Thymus (tissue), 14 donors: ENCODE measurements at places on chromosomes 7 and 10. TPM values are rescaled to one million over a fixed set of nuclear protein-coding genes. Genes with fewer than 3 reads are reported as not detected.
A peak's percentile ranks its signal among the peaks of the same experiment; 100 is the strongest.

PKD2L1 gene
- 0.19 TPM for total RNA-seq

SPDYE2 gene
- 0.05 TPM for total RNA-seq

PARG gene
- 30.4 TPM for total RNA-seq

C10orf105 gene
- total RNA-seq = 0.42 TPM

CRPPA gene
- total RNA-seq = 1.4 TPM

CPN1 gene
- not detected for total RNA-seq

CALHM1 gene
- 0.09 TPM for total RNA-seq

STK31 gene
- 0.42 TPM for total RNA-seq

LMBR1 gene
- total RNA-seq = 29.7 TPM

- H3K36me3 ChIP-seq = no peaks in the 10 kb centered on the region
- H3K4me1 ChIP-seq = no peaks in the 10 kb centered on the region
- H3K27me3 ChIP-seq = no peaks in the 10 kb centered on the region
- H3K4me3 ChIP-seq = no peak overlapping the region
These were observed 234.4 kb downstream of the ARHGAP12 start for GRCh38 chr10:31694126-31694685.

DNA sequence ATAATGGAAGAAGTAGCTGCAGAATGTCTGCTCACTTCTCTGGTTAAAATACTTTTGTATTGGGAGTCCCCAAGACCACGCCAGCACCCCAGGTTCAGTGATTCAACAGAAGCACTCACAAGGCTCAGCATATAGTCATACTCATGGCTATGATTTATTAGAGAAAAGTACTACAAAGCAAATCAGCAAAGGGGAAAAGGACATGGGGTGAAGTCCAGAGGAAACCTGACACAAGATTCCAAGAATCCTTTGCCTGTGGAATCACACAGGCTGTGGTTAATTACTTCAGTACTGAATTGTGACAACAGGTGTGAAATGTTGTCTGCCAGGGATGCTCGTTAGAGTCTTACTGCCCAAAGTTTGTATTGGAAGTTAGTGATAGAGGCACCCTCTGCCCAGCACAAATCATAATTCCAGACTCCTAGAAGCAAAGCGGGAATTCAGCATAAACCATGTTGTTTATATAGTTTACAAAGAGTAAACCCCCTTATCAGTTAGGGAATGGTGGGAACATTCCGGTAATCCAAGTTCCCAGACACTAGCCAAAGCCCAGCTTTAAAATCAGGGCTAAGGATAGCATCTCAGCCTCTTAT is 79.4 kb downstream of the HYCC1 start:
- H3K27me3 ChIP-seq = no peaks in the 10 kb centered on the region
- H3K36me3 ChIP-seq = no peaks in the 10 kb centered on the region

DNA sequence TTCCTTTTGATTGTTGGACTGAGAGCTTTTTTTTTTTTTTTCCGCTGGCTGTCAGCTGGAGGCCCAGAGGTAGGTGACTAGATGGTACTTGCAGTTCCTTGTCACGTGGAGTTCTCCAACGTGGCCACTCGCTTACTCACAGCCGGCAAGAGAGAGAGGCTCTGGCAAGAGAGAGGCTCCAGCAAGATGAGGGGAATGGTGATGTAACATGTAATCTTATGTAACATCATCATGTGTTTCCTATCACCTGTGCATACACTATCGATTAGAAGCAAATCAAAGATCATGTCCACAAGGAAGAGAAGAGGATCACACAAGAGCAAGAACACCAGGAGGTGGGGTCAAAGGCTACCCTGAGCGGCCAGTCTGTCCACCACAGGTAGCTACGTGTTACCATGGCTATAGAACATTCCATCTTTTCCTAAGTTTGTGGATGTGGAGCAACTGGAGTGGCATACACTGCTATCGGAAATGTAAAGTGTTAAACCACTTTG is 4.0 kb upstream of the BORCS7 start:
- no peak overlapping the region for H3K27ac ChIP-seq
- H3K36me3 ChIP-seq = no peaks in the 10 kb centered on the region
- H3K4me1 ChIP-seq = peaks cover 2% of the 10 kb centered on the region
- DNase-seq = no peak

- H3K27ac ChIP-seq = no peak overlapping the region
- no peak overlapping the region for H3K4me3 ChIP-seq
- DNase-seq = peak; percentile 79
- no peaks in the 10 kb centered on the region for H3K36me3 ChIP-seq
- peaks cover 3% of the 10 kb centered on the region for H3K27me3 ChIP-seq
- H3K4me1 ChIP-seq = no peaks in the 10 kb centered on the region
These were observed 114.6 kb upstream of the SFMBT2 start for GRCh38 chr10:7525314-7526016.

- H3K27ac ChIP-seq = no peak overlapping the region
- H3K36me3 ChIP-seq = no peaks in the 10 kb centered on the region
- no peaks in the 10 kb centered on the region for H3K4me1 ChIP-seq
- no peaks in the 10 kb centered on the region for H3K27me3 ChIP-seq
These were observed 468.0 kb upstream of the ZMIZ1 start for GRCh38 chr10:78600740-78601139.

DNA sequence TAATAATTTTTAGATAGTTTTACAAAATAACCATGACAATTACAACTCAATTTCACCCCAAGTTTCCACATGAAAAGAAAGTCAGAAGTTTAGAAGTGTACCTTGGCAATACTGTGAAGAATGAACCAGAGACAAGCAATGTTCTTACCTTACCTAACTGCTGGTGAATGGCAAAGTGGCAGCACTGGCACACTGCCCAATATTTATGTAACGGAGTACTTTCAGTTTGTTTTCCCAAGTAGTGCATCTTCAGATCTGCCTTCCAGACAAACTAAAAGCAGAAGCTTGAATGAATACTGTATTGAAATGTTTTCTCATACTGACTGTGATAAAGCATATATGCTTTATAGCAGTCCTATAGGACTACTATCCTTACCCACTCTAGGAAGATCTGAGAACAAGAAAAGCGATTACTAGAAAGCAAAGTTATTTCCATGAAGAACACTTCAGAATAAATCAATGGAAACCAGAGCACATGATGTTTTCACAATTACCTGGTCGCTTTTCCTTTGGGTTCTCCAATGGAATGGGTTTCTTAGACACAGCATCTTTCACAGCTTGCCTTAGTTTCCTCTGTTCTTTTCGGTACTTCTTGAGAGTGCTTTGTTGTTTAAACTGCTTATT is 1.5 kb downstream of the NOC3L start:
- H3K4me1 ChIP-seq = peaks cover 5% of the 10 kb centered on the region
- peaks cover 5% of the 10 kb centered on the region for H3K27me3 ChIP-seq
- DNase-seq = no peak
- no peak overlapping the region for H3K27ac ChIP-seq
- H3K4me3 ChIP-seq = no peak overlapping the region

- H3K36me3 ChIP-seq = no peaks in the 10 kb centered on the region
- no peaks in the 10 kb centered on the region for H3K27me3 ChIP-seq
- DNase-seq = no peak
- H3K27ac ChIP-seq = no peak overlapping the region
- no peak overlapping the region for H3K4me3 ChIP-seq
These were observed 106.1 kb upstream of the SP8 start for GRCh38 chr7:20892776-20893175.

DNA sequence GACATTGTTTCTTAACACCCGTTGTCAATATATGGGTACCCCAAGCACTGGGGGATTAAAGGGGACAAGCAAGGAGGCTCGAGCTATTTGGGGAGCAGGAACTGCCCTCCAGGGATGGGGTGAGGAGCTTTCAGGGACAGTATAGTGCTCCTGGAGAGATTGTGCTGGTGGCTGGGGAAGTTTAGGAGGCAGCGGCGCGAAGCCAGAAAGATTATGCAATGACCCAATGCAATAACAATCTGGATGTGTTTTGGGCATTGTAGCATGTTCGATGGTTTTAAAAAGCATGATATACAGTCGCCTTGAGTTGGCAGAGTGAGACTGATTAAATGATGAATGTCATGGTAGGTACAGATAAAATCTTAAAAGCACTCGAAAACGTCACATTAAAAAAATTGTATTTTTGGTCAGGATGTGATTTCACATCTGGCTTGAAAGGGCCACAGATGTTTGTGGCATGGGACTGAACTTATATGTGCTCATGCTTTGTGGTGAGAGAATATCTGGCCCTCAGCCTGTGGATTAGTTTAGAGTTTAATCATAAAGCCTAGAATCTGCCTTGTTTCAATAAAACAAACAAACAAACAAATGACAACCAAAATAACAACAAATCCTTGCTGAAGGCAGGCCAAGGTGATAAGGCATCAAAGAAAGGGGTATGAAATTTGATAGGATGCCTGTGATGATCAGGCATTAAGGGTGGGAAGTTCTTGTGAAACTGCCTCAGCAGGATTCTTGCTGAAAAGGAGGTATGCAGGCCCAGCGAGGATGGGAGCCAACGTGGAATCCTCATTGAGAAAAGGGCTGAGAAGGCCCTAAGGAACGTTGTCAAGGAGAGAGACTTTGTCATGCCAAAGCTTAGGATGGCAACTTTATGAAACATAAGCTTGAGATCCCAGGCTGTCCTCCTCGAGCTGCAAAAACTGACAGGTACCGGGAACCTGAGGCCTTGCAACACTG is 417.1 kb upstream of the KLF6 start:
- no peak for DNase-seq
- H3K4me3 ChIP-seq = no peak overlapping the region
- H3K36me3 ChIP-seq = no peaks in the 10 kb centered on the region
- peaks cover 13% of the 10 kb centered on the region for H3K4me1 ChIP-seq

DNA sequence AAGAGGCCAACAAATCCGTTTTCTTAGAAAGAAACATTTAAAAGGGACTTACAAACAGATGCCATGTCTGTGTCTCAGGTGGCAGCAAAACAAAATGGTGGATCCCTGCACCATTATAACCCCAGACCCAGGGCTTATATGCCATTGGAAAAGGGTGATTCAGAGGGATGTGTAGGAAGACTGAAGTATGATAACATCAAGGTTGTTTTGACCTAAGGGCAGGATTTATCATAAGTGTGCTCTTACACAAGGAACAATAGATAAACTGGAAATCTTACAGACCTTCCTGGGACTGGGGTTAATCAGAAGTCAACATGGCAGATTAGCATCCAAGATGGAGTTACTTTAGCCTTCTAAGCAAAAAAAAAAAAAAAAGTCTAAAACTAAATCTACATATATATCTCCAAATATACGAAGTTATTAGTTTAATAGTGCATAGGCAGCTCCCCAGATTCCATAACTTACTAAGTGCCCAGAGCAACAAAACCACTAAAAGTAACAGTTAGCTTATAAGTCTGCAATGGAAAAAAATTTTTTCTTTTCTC is 34.3 kb upstream of the WNT16 start:
- no peaks in the 10 kb centered on the region for H3K36me3 ChIP-seq
- H3K4me3 ChIP-seq = no peak overlapping the region
- H3K4me1 ChIP-seq = no peaks in the 10 kb centered on the region
- DNase-seq = no peak
- H3K27ac ChIP-seq = no peak overlapping the region
- H3K27me3 ChIP-seq = no peaks in the 10 kb centered on the region

- DNase-seq = no peak
- no peaks in the 10 kb centered on the region for H3K27me3 ChIP-seq
These were observed 154.6 kb downstream of the TMEM178B start for GRCh38 chr7:141228482-141228881.

- DNase-seq = no peak
- H3K27me3 ChIP-seq = no peaks in the 10 kb centered on the region
- no peak overlapping the region for H3K4me3 ChIP-seq
- H3K36me3 ChIP-seq = no peaks in the 10 kb centered on the region
- no peaks in the 10 kb centered on the region for H3K4me1 ChIP-seq
These were observed 21.1 kb upstream of the EZH2 start for GRCh38 chr7:148905093-148905666.

DNA sequence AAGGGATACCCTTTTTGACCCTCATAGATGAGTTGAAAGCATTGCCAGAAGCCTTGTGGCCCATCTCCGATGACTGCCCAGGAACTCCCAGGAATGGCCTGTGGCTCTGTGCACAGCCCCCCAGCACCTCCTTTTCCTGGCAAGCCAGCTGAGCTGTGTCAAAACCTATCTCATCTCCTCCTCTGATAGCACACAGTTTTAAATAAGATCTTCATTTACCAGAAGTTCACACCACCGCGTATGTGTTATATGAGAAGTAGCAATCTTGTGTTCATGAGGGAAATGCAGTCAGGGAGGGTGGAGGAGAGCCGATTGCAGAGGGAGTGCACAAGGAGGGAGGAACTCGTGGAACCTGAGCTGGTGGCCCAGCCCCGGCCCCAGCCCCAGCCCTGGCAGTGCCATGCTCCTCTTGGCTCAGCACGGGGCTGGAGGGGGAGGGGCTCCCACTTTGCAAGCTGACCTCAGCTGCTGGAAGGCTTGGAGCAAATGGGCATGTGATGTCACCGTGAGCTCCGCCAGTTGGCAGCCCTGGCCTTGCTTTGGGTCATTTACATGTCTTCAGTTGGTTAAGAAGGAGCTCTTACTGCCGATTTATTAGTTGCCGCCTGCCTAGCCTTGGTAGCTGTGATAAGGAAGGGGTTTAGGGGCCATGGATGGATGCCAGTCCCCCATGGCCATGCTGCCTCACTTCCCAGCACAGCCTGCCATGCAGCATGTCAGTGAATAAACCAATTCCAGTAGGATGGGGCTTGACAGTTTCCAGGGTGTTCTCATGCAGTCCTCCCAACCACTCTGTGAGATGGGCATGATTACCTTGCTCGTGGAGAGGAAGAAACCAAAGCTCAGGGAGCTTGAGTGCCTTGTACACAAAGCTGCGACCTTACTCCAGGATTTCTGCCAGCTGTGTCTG is 20.0 kb downstream of the UNC5B start:
- H3K27me3 ChIP-seq = no peaks in the 10 kb centered on the region
- H3K36me3 ChIP-seq = no peaks in the 10 kb centered on the region
- H3K4me1 ChIP-seq = no peaks in the 10 kb centered on the region
- H3K4me3 ChIP-seq = no peak overlapping the region
- H3K27ac ChIP-seq = no peak overlapping the region

DNA sequence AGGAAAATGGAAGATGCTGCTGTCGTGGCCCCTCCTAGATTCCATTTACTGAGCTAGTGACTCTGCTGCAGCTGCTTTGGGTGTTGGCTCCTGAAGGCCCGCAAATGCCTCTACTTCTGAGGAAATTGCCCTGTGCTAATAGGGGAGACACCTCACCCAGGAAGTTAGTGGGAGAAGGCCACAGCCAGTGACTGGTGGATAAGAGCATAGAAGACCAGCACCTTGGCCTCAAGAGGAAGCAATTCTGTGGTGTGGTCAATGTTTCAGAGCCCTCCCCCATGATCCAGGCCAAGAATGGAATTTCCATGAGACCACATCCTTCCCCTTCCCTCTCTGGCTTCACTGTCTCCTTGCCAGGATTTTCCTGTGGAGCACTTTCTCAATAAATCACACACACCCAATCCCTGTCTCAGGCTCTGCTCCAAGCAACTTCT is 25.0 kb upstream of the FZD1 start:
- no peaks in the 10 kb centered on the region for H3K4me1 ChIP-seq
- no peak overlapping the region for H3K4me3 ChIP-seq
- H3K27ac ChIP-seq = no peak overlapping the region
- no peak for DNase-seq
- H3K27me3 ChIP-seq = no peaks in the 10 kb centered on the region

- no peak for DNase-seq
- no peaks in the 10 kb centered on the region for H3K4me1 ChIP-seq
- no peak overlapping the region for H3K4me3 ChIP-seq
- no peak overlapping the region for H3K27ac ChIP-seq
These were observed 60.2 kb downstream of the WIPF3 start for GRCh38 chr7:29866490-29866930.
